ENCODE measurements at places on chromosomes 13 and 19.
A peak's percentile ranks its signal among the peaks of the same experiment; 100 is the strongest.

DNA sequence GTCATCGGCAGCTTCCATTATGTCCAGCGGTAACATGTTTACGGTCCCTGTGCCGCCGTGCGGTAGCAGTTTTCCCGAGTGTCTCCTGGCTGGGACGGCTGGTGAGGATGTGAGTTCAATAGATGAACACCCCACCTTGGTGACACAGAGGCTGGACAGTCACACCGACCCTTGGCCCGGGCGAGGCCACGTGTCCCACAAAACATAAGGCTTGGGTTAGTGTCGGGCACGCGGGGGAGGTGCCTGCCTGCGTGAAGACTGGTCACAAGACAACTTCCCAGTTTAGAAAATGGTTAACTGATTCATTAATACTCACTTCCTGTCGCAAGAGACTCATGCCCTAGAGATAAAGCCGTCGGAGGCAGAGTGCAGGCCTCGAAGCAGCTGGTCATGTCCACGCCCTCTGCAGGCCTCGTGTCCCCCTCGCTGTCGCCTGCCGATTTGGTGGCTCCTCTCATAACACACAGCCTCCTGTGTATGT, 17.2 kb downstream of the RASA3 start:
- H3K27me3 ChIP-seq, result no peaks in the 10 kb centered on the region
- H3K36me3 ChIP-seq, result no peaks in the 10 kb centered on the region
- no peak overlapping the region for H3K4me3 ChIP-seq
- H3K4me1 ChIP-seq, result peaks cover 46% of the 10 kb centered on the region
- no peak for DNase-seq
- H3K27ac ChIP-seq, result peak overlapping the region; percentile 80

GRCh38 chr19:51070334-51071094, 5.6 kb upstream of the KLK13 start:
- no peak for DNase-seq
- no peaks in the 10 kb centered on the region for H3K36me3 ChIP-seq
- H3K27me3 ChIP-seq, result peaks cover 43% of the 10 kb centered on the region
- no peak overlapping the region for H3K27ac ChIP-seq
- no peak overlapping the region for H3K4me3 ChIP-seq

DNA sequence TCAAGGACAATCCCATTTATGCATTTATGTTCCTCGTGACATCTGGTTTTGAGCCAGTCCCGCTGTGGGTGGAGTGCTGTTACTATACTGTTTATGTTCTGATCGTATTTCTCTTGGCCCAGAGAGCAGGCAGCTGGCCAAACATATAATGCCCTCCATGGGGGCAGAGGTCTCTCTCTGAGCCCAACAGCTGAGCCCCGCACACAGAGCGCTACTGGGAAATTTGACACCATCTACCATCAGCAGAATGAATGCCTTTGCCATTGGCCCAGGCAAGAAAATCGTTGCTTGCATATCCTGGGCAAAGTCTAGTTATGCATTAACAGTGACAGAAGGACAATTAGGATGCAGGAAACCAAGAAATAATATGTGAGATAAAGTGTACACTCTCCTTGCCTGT, 126.8 kb upstream of the CACNA1A start:
- no peak overlapping the region for H3K4me3 ChIP-seq
- no peak for DNase-seq
- H3K36me3 ChIP-seq, result no peaks in the 10 kb centered on the region
- no peaks in the 10 kb centered on the region for H3K27me3 ChIP-seq

GRCh38 chr13:59706101-59706976, 457.4 kb downstream of the DIAPH3 start:
- no peak overlapping the region for H3K27ac ChIP-seq
- H3K4me1 ChIP-seq, result peaks cover 4% of the 10 kb centered on the region
- no peak for DNase-seq
- no peaks in the 10 kb centered on the region for H3K27me3 ChIP-seq

DNA sequence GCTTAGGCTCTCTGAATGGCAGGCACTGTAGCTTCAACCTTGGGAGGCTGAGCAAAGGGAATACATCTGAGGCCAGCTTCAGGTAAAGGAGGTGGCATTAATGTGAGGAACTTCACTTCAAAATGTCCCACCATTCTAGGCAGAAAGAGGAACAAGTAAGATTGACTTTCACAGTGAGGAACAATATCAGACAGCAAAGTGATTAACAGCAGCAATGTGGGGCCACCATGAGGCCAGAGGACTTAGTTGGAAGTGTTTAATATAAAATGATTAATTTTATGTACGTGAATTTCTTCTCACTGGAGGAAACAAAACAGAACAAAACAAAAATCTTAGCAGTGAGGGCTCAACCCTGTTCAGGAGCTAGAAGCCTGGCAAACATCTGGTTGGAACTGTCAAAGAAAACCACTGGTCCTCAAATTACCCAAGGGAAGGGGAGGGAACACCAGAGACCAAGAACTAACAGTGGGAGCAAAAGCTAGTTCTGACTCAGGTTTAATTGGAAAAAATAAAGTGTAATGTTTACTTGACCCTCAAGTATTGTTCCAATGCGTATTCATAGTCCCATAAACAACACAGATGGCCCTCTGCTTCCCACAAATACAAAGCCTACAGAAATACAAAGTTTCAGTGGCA, 43.9 kb upstream of the FRY start:
- H3K27ac ChIP-seq, result no peak overlapping the region
- no peaks in the 10 kb centered on the region for H3K36me3 ChIP-seq
- no peak overlapping the region for H3K4me3 ChIP-seq
- no peaks in the 10 kb centered on the region for H3K4me1 ChIP-seq

Data from SK-N-SH (cell line).